Head of caudate nucleus (tissue), 42 donors: ENCODE measurements at places on chromosomes 13 and 19.

DNA sequence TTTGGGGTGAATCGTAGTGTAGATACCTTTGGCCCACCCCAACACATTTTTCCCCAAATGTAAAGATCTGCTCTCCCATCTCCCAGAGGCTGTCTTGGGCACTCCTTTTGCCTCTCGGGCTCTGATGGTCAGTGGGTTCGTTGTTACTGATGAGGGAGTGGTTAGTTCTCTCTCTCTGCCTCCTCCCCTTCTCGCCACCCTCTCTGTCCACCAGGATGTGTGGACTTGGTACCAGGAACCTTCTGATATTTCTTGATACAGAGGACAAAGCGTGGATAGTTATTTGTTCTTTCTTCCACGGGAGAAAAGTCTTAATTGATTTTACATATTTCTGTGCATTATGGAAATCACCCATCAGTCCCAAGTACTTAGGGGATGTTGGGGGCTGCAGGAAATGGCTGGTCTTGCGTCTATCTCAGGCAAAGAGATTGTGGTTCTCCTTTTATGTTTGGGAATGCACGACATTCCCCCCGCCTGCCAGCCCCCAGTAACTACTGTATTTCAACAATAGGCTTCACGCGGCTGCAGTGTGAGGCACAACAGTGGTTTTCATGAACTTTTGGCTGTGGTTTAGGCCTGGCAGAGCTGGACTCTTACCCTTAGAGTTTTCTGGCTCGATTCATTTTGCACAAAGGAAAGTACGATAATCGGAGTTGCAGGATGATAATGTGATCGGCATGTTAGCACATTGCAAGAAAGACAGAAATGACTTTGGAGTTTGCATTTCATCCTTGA is 79.0 kb upstream of the ZNF536 start:
- peak; percentile 75 for DNase-seq

DNA sequence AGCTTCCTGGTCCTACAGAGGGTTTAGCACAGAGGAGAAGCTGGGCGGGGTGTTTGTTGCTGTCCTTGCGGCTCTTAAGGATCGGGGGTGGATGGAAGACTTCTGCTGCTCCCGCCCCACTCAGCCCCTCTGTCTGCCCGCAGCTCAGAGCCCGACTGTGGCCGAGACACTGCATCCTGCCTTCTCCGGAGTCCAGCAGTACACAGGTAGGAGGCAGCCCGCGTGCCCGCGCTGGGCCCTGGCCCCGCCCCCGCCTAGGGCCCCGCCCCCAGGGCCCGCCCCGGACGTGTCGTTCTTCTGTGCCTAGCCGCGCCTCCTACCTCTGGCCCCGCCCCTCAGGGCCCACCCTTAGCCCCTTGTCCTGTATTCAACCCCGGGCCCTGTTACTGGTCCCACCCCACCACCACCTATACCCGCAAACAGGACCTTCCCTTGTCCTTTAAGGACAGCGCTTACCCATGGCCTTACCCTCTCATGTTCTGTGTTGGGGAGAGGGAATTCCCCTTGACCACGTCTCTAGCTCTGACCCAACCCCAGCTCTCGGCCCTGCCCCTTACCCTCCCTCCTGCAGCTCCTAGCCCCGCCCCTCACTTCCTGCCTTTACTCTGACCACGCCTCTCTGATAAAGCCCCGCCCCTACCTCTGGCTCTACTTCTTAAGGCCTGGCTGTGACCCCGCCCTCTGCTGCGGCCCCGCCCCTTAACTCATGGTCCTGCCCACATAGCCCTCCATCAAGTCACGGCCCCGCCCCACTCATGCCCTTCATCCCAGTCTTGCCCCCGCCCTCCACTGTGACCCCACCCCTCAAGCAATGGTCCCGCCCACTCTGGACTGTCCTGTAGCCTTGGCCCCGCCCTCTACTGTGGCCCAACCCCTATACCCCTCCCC is 60.5 kb downstream of the CELF5 start:
- DNase-seq: peak; percentile 57

- no peak for DNase-seq
Observed at GRCh38 chr19:33499671-33500506, 21.7 kb downstream of the PEPD start.

GRCh38 chr13:111356795-111357194 is 36.4 kb downstream of the TEX29 start:
- peak; percentile 13 for DNase-seq

DNA sequence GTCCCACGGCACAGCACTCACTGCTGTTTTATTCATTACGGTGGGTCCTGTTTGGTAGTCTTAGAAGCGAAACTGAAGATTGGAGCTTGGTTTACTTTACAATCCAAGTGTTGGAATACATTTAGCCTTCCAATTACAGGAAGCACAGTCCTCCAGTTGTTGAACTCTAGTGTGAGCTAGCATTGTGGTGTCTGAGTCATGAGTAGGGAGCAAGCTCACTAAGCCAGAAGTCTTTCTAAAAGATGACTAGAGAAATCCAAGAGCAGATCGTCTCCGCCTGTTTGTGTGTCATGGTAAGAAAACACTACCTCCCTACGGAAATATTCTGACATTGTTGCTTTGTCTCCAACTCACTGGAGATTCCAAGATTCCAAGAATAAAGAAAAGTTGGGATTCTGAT is 10.1 kb upstream of the SHISA2 start:
- DNase-seq: no peak

DNA sequence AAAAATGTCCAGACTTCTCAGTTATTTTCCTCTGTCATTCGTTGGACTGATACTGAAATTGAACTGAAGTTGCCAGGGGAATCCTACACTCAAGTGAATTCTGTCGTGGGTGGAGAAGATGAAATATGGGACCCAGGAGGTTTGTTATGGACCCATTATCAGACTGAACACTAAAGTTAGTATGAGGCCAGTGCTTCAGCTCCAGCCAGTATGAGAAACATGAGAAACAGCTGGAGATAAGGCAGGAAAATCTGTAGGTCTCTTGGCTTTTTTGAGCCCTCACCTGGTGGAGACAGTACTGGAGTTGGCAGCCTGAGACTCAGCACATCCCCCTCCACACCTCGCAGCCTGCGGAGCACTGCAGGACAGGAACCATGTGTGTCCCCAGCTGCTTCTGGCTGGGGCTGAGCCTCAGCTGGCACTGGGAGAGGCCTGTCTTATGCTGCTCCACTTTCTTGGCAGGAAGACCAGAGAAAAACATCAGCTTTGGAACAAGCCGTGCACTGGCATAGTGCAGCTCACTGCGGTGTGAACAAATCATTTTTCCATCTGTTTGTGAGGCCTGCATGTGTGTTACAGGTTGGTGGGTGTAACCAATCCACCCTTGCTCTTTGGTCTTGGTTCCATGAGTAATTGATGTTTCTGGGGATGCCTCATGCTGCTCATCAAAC is 641.0 kb downstream of the FGF9 start:
- DNase-seq: no peak

GRCh38 chr13:41145136-41145908 is 12.7 kb upstream of the KBTBD6 start:
- DNase-seq: no peak

- DNase-seq: no peak
Observed at GRCh38 chr13:98295371-98295770, 118.3 kb upstream of the RNF113B start.

DNA sequence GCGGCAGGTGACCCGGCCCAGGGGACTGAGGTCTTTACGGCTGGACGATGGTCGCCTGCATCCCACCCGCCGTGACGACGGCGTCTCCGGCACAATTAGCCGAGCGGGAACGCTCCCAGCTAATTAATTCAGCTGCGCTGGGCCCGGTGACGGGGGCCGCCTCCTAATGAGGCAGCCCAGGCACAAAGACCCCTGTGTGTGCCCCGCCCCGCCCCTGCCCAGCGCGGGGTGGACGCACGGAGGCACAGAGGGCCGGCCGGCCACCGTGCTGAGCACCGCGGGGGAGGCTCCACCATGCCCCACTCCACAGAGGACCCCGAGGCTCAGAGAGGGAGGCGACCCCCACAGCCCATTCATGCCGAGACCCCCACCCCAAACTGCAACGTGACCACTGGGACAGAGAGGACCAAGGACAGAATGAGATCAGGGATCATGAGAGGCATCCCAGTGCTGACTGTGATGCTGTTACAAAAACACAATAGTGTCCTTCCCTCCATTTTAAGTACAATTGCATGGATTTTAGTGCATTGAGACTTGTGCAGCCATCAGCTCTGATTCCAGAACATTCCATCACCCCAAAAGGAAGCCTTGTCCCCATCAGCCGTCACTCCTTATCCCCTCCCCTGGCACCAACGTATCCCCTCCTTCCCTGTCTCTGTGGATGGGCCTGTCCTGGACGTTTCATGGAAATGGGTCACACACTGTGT is 17.0 kb downstream of the EFNA2 start:
- DNase-seq: peak; percentile 80

DNA sequence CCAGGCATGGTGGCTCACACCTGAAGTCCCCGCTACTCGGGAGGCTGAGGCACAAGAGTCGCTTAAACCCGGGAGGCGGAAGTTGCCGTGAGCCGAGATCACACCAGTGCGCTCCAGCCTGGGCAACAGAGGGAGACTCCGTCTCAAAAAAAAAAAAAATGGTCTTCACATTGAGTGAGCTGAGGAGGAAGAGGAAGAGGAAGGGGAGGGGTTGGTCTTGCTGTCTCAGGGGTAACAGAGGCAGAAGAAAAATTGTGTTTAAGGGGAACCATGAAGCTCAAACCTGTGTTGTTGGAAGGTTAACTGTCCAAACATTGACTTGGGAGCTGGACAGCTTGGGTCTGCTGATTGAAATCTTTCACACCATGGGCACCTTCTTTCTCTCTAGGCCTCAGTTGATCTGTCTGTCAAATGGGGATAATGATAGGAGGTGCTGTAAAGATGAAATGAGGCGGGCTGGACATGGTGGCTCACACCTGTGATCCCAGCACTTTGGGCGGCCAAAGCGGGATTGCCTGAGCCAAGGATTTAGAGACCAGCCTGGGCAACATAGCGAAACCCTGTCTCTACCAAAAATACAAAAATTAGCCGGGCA is 9.8 kb upstream of the SLC44A2 start:
- DNase-seq: no peak

DNA sequence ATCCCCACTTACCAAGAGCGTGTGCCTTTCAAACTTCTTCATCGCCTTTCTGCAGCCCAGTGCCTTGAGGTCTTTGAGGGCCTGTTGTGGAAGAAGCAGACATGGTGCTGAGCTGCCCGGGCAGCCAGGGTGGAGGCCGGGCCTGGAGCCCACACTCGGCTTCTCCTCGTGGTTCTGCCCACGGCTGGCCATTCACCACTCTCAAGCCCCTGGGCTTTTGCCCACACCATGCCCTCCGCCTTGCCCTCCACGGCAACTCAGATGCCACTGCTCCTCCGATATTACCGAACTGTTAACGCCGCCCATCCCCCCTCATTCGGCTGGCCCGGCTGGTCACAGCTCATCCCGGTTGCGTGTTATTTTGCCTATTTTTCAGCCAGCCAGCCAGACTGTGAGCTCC is 5.3 kb downstream of the IL4I1 start:
- no peak for DNase-seq

DNA sequence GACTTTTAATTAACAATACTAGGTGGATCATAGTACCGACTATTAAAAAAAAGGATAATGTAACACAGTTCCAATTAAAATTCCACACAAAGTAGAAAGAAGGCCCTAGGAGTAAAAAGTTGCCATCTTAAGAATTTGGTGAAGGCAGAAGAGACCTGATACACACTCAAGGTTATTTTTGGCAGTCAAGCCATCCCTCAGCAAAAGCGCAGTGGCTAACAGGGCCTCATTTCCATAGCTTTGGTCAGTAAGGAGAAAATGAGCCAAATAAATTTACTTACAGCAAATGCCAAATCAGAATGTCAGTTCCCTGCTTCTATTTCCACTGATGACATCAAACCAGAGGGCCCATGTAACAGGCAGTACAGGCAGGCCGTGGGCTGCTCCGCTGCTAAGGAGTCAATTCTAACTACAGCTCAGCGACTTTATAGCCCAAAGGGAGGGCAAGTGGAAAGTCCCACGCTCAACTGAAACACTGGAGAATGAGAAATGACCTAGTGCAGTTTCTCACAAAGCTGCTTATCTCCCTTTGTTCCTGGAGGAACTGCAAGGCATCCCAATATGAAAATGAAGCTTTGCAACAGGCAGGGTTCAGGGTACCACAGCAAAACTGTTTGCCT is 6.3 kb downstream of the ARGLU1 start:
- no peak for DNase-seq

- no peak for DNase-seq
Observed at GRCh38 chr19:49167857-49168409, 10.3 kb downstream of the TRPM4 start.

DNA sequence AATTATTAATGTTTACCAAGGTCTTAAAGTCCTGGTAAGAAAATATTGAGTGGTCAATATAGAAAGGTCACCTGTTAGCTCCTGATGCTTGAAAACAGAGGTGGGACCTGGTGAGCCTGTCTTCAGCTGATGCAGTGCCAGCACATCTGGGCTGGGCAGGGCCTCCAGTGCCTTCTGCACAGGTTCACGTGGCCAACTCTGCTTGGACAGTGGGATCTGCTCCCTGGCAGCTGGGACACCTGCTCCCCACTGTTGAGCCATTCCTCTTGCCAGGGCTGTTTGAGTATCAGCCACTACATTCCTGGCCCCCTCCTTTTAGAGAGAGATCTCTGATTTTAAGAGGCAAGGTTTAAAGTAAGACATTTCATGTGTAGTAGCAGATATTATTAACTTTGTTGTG is 135.0 kb downstream of the TM9SF2 start:
- no peak for DNase-seq
